NCI-H446 treated with DMSO at 0.1 percent for 48 hours (cell line): ENCODE measurements at places on chromosomes 12 and 14.

GRCh38 chr14:31660191-31660590, 99.0 kb downstream of the NUBPL start:
- DNase-seq, result no peak

- no peak for DNase-seq
These were observed 47.2 kb downstream of the ATL1 start for GRCh38 chr14:50607181-50607580.

DNA sequence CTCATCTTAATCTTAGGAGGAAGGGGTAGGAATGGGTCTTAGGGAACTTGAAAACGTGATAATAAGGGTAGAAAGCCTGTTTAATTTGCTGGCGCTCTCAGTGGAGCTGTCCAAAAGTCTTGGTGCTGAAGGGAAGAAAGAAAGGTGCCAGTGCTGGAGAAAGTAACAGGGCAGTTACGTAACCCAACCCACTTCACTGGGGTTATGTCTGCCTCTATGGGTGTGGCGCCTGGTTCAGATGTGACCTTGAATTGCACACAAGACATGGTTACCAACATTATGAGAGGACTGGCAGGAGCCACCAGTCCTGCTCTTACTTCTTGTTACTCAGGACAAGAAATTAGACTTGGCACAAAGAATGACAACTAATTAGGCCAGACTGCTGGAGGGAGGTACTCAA, 18.6 kb upstream of the GPATCH2L start:
- no peak for DNase-seq

- no peak for DNase-seq
These were observed 9.9 kb downstream of the RNASE9 start for GRCh38 chr14:20550926-20551325.

- no peak for DNase-seq
These were observed 230.4 kb downstream of the TRHDE start for GRCh38 chr12:72502546-72502945.

DNA sequence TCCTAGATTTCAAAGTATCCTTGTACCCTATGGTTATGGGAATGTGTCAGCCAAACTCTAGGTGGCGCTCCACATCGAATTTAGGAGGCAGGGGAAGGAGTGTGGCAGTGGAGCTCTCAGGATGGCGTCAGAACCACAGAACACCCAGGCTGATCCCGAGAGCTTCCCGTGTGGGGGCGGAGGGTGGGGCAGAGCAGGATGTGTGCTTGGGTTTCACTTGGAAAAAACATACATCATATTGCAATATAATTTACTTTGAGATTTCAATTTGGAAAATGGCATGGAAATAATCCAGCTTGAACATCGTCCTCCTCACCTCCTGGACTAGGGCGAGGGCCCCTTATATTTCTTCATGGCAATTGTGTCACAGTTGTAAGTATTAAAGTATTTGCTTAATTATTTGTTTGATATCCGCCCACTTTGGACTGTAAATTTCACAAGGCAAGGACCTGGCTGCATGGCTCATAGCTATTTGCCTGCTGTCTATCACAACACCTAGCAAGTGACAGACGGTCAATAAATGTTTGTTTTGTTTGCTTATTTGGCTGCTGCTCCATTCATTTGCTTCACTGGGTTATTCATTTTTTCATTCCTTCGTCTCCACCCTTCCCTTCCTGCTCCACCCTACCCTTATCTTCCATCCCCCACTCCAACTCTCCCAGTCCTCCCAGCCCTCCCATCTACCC, 221.5 kb upstream of the HMGA2 start:
- peak; percentile 14 for DNase-seq

GRCh38 chr12:116777245-116777644, 39.1 kb downstream of the RNFT2 start:
- no peak for DNase-seq
